NCI-H2171 (cell line): ENCODE measurements at places on chromosomes 1 and 21.
A peak's percentile ranks its signal among the peaks of the same experiment; 100 is the strongest.

DNA sequence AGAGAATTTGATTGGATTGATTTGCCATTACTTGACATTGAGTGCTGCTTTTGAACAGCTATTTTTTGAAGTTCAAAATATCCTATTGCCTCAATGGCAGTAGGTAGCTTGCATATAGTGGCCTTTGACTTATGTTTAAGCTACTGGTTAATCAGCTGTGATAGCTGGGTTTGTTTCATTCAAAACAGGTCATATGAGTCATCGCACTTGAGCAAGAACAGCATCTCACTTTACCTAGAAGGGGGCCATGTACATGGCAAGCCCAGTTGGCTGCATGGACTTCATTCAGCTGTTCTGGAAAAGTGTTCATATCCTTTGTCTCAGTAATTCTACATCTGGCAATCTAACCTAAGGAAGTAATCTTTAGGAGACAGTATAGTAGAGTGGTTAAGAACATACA lies 29.0 kb upstream of the ARID1A start:
- DNase-seq: no peak

- no peak for DNase-seq
Observed at GRCh38 chr1:228034954-228035837, 28.4 kb downstream of the WNT3A start.

GRCh38 chr1:50257940-50258685 lies 149.4 kb downstream of the ELAVL4 start:
- DNase-seq: no peak

DNA sequence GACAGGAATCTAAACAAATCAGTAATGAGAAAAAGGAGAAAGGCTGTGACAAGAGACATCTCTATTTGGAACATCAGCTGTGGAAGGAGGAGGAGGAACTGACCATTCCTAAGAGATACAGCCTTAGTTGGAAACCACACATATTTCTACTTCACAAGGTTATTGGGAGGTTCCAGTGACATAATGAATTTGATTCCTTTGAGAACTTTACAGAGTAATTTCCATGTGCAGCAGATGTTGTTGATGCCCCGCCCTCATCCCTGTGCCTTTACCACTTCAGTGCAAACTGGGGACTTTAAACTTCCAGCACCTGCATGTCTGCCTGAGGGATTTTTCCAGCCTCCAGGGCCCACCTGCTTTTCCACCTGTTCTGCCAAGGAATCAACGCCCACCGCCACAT lies 9.3 kb upstream of the ST6GALNAC5 start:
- peak; percentile 83 for DNase-seq

- DNase-seq: peak; percentile 72
Observed at GRCh38 chr1:36420836-36421317, 23.2 kb upstream of the LSM10 start.

GRCh38 chr1:44346184-44346583 lies 8.9 kb downstream of the ERI3 start:
- no peak for DNase-seq

DNA sequence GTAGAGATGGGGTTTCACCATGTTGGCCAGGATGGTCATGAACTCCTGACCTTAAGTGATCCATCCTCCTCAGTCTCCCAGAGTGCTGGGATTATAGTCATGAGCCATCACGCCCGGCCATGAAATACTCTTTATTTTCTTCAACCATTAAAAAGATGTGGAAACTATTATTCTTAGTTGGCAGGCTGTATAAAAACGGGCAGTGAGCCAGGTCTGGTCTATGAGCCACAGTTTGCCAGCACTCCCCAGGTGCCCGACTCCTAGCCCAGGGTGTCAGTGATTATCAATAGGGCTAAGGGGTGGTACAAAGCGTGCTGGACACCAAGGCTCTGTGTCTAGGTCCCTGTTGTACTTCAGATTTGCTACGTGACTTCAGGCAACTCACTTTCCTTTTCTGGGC lies 3.7 kb upstream of the TMEM61 start:
- DNase-seq: no peak

- no peak for DNase-seq
Observed at GRCh38 chr1:89339039-89339438, 24.8 kb upstream of the GBP6 start.

DNA sequence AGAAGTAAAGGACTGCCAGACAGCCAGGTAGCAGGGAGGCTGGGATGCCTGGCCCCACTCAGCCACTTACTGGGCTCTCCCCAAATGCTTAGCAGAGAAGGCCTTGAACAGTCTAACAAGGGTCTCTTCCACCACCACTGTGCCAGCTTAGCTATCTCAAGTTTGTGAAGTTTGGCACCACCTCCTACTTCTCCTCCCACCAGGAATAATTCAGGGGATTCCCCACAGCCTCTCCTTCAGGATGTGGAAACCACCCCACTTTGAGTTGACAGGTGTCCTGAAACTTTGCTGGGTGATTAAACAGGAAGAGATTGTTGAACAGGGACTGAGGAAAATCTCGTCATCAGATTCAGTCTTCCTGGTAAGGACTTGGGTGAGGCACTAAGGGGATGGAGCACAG lies 59.4 kb upstream of the ATP1B1 start:
- DNase-seq: no peak

GRCh38 chr1:152034324-152034653 lies 2.5 kb downstream of the S100A11 start:
- DNase-seq: no peak

DNA sequence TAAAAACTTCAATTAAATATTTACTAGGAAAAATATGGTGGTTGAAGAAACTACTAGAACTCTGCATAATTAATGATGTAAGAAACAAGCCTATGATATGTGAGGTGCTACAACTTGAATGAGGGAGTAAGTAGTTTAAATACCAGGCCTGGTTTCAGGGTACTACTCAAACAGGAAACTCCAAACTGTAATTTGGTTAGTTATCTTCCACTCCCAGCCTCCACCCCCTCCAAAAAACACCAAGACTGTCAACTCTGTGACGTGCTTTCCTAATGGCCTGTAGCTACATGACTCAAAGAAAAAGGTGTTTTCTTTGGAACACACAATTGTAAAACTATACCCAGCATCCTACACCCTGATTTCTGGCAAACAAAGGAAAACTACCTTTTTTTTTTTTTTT lies 55.9 kb upstream of the RCC1 start:
- no peak for DNase-seq

- DNase-seq: no peak
Observed at GRCh38 chr1:100246738-100247137, 2.9 kb downstream of the DBT start.

DNA sequence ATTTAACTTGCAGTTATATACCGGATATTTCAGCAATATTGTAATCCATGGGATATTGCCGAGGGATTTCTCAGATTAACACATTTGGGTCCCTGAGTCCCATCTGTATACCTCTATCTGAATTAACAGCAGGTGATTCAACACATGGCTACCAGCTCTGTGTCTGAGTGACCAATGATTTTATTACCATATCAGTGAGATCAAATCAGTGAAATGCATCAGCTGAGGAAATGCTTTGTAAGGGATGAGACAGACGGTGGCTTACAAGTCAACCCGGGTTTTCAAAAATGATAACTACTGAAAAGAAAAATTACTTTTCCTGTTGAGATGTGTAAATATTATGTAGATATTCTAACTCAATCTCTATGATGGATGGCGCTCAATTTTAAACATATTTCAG lies 504.1 kb upstream of the PKN2 start:
- no peak for DNase-seq

GRCh38 chr1:95701450-95702173 lies 467.6 kb downstream of the RWDD3 start:
- DNase-seq: no peak

- DNase-seq: no peak
Observed at GRCh38 chr1:119294199-119294598, 74.4 kb upstream of the HAO2 start.
